ENCODE measurements at places on chromosomes 12 and 14.

GRCh38 chr12:13342971-13343370 is 146.4 kb downstream of the EMP1 start:
- DNase-seq: no peak

DNA sequence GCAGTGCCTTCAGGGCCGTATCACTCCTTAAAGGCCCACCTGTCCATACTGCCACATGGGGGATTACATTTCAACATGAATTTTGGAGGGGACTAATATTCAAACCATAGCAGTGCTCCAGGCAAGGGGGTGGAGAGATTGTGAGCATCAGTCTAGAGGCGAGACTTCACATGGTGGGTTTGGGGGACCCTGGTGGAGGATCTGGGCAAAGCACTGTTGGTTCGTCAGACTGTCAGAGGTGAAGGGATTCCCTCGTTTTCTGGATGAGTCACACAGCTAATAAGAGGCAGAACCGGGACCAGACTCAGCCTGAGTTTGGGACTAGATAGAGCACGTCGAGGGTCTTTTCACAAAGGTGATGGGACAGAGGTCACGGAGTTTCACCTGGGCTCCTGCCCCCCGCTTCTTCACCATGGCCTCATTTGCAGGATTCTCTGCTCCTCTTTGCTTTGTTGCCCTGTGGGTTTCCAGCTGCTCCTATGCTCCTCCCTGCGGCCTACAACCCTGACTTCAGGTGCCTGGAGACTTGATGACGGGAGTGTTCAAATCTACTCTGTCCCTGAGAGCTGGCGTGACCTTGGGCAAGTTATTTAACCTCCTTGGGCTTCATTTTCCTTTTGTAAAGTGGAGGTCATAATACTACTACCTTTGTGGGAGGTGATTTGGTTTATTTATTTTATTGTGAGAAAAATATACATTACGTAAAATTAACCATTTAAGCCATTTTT is 41.5 kb downstream of the TEAD4 start:
- DNase-seq: no peak

DNA sequence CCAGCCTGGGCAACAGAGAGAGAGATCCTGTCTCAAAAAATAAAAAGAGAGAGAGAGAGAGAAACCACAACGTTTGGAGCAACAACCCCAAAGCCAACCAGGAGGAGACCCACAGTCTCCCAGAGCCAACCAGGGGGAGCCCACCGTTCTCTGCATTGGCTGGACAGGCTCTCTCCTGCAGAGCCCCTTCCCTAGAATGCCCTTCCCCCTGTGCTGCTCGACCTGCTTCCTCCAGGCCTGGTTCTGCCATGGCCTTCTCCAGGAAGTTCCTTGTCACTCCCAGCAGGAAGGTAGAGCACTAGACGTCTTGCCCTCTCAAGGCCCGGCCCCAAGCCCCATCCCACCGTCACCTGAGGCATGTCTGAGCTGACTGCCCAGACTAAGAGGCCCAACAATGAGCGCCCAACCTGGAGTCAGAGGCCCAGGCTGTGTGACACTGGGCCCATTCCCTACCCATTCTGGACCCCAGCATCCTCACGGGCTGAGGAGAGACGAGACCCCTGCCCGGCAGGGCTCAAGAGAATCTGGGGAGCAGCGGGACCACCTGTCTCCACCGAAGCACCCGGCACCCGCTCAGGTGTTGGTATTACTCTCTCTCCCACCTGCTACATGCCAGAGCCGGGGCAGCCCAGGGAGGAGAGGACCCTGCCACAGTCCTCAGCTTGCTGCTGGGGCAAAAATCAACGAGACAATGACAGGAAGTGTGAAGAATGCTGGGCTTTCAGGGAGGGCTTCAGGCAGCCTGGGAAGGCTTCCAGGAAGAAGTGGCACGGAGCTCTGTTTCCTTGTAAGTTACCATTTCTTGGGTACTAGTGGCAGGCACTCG is 61.2 kb downstream of the DIO3 start:
- no peak for DNase-seq

DNA sequence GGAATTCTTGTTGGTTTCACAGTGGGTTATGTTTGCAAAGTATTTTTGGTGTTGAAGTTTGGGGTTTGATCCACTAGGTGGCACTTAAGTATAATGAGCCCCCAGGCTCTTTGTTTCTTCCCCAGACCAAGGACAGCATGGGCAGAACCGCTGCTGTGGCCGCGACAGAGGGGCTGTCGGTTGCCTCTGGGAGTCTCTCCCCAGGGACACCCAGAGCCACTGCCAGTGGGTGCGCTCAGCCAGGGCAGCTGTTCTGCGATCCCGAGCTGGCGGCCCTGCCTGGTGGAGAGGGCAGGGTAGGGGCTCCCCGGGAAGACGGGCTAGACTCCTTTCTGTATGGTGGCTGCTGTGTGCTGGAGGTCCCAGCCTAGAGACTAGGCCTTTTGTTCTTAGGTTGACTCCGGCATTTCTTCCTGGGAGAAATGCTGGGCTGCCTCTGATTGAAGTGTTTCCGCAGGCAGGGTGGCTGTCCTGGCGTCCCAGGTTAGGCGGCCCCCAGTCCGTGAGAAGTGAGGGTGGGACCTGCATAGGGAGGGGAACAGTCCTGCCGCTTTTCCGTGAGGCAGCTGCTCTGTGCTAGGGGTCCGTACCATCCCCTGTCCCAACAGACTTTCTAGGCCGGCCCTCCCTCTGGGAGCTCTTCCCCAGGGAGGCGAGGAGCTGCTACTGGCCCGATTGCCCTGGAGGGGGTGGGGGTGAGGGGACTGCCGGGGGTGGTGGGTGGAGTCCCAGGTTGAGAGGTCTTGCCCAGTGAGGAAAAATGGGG is 253.1 kb upstream of the PELI2 start:
- no peak for DNase-seq

GRCh38 chr12:108103517-108103916 is 25.6 kb upstream of the WSCD2 start:
- no peak for DNase-seq

DNA sequence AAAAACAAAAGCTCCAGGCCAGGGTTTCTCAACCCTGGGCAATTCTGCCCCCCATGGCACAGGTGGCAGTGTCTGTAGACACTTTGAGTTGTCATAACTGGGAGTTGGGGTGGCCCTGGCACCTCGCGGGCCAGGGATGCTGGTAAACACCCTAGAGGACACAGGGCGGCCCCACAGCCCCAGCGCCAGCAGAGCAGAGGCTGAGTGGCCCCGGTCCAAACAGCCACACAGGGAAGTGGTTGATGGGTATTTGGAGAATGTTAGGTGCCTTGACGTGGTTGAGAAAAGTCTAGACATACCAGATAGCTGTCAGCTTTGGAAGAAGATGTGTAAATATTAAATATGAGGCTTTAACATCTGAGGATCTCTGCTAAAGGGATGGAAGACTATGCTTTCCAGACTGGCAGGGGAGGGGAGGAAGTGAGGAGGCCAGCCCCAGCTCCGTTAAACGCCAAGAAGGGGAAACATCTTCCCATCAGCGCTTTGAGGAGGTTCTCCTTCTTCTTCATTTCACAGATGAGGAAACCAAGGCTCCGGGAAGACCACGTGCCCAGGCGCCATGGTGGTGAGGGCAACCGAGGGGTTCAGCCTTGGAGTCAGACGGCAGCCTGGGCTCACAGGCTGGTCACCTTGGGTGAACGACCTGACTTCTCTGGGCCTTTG is 103.7 kb downstream of the SCARB1 start:
- DNase-seq: no peak

DNA sequence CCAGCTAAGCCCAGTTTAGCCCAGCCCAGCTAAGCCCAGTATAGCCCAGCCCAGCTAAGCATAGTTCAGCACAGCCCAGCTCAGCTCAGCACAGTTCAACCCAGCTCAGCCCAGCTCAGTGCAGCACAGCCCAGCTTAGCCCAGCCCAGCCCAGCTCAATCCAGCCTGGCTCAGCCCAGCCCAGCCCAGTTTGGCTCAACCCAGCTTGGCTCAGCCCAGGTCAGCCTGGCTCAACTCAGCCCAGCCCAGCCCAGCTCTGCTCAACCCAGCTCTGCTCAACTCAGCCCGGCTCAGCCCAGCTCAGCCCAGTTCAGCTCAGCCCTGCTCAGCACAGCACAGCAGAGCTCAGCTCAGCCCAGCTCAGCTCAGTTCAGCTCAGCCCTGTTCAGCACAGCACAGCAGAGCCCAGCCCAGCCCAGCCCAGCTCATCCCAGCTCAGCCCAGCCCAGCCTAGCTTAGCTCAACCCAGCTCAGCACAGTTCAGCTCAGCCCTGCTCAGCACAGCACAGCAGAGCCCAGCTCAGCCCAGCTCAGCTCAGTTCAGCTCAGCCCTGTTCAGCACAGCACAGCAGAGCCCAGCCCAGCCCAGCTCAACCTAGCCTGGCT is 330.9 kb downstream of the TMEM121 start:
- DNase-seq: peak; percentile 23

DNA sequence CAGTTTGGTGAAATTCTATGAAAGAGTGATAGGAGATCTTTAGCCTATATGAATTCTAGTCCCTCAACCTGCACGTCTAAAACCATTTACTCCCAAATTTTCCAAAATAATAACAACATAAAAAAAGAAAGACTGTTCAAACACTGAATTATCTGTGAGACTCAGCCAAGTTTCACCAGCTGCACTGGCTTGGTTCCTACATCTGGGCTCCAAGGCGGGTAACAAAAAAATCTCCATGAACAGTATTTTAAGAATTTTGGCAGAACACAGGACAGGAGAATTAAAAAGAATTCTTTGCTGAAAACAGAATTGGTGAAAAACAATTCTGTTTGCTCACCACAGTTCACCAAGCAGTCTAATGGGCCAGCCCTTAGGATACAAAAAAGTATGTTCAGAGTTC is 536.8 kb upstream of the ATP2B1 start:
- no peak for DNase-seq

DNA sequence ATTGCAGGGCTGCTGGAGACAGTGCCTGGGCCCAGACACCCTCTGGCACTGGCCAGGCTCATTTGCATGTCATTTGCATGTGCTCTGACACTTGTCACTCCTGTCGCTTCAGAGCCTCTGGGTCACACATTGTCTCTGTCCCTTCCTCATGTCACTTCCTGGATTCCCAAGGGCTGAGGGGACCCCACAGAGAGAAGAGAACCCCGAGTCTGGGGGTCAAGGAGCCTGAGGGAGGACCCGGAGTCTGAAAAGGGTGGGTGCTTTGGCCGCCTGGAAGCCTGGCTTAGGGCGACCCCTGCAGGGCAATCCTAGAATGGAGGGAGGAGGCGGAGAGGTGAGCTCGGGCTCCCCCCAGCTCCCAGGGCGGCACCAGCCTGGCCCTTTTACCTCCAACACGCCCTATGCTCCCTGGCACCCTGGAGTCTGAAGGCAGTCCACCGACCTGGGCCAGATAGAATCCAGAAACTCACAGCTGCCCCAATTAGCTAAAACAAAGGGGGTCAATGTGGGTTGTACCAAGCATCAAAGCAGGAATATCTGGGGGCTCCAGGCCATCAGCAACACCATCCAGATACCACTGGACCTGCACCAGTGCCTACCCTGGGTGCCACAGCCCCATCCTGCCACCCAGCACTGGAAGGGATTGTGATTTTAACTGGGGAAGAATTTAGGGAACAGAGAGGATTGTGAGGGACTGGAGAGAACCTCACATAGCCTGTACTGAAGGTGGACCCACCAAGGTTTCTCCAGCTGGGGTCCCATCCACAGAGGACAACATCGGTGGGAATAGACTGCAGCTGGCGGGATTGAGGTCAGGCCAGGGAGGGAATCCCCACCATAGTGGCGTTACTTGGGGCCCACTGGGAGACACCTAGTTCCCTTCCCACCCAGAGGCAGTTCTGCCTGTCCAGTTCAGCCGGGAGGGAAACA is 21.8 kb upstream of the KRT78 start:
- peak; percentile 70 for DNase-seq

DNA sequence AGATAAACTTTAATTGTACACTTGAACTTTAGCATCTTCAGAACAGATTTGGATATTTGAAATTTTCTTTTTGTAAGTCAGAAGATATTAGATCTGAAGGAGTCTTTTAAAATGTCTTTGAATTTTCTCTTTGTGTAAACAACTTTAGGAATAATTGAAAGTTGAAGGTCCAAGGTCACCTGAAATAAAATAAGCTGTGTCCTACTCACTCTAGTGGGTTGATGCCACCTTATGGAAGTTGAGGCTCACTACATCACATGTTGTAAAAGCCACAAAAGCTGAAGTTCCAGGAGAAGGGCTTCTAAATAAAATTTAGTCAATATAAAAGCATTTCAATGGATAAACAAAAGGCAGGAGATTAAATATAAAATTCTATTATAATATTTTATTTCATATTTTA is 122.0 kb upstream of the ATXN7L3B start:
- DNase-seq: no peak

- DNase-seq: no peak
Measured at GRCh38 chr14:105247026-105247425, 1.3 kb upstream of the BTBD6 start.

- no peak for DNase-seq
Measured at GRCh38 chr12:120438495-120439198, 734 bp downstream of the COX6A1 start.

DNA sequence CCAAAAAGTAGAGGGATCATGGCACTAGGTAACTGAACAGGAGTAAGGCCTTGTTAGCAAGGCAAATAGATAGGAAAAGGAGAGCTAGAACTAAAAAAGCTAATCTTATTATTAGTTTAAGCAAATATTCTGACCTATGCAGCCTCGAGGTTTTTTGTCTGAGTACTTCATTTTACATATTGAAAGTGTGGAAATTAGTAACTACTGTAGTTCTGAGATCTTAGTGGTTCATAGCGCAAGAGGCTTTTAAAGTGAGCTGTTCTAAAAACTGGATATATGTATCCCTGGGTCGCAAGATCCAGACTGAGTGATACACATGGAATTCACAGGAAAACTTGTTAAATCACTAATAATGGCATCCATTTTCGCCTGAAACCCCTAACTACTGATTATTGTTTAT is 411.0 kb upstream of the SOX5 start:
- DNase-seq: no peak

GRCh38 chr12:10147714-10148403 is 17.9 kb upstream of the CLEC7A start:
- no peak for DNase-seq

DNA sequence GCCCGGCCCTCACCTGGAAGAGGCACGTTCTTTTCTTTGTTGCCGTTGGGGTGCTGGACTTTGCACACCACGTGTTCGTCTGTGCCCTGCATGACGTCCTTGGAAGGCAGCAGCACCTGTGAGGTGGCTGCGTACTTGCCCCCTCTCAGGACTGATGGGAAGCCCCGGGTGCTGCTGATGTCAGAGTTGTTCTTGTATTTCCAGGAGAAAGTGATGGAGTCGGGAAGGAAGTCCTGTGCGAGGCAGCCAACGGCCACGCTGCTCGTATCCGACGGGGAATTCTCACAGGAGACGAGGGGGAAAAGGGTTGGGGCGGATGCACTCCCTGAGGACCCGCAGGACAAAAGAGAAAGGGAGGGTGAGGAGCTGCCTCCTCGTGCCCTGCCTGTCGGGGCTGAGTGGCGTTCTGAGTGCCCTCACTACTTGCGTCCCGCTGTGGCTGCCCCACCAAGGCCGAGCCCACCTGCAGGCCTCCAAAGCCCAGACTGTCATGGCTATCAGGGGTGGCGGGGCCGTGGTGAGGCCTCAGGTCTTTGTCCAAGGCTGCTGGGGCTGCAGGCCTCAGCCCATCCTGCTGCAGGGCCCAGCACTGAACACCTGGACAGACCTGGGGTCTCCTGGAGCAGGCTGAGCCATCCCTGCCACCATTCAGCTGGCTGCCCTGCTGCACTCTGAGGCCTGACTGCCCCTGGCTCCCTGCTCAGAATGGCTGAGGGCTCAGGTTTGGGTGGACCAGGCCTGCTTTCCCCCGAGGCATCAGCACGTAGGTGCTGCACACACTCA is 329.7 kb downstream of the TMEM121 start:
- DNase-seq: peak; percentile 11

- DNase-seq: no peak
Measured at GRCh38 chr14:64478634-64479250, 13.4 kb downstream of the AKAP5 start.

GRCh38 chr12:132147423-132148367 is 3.4 kb downstream of the NOC4L start:
- DNase-seq: no peak

- no peak for DNase-seq
Measured at GRCh38 chr12:132247718-132248452, 81.5 kb downstream of the GALNT9 start.

Measured in central memory CD8-positive, alpha-beta T cell (primary cell).